ENCODE measurements at places on chromosomes 7 and 10. TPM values are rescaled to one million over a fixed set of nuclear protein-coding genes. Genes with fewer than 3 reads are reported as not detected.

MSMB gene
- not detected for total RNA-seq

GRCh38 chr7:22696541-22697228 lies 30.3 kb upstream of the IL6 start:
- no peak for DNase-seq

DNA sequence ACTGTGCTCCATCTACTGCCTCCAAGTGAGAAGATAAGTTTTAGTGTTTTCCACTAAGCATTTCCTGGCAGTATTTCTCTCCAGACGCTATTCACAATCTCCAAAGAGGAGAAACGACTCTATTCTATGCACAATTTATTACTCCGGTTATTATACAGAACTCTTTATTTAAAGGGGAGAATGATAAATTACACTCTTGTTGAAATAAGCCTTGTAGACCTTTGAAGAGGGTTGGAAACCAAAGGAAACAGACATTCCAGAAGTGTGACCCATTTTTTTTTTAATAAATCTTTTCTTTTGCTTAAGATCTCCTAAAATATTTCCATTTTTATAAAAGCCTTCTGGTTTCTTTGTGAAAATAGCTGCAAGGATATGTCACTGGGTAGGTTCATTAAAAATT lies 76.1 kb upstream of the HDAC9 start:
- no peak for DNase-seq

DNA sequence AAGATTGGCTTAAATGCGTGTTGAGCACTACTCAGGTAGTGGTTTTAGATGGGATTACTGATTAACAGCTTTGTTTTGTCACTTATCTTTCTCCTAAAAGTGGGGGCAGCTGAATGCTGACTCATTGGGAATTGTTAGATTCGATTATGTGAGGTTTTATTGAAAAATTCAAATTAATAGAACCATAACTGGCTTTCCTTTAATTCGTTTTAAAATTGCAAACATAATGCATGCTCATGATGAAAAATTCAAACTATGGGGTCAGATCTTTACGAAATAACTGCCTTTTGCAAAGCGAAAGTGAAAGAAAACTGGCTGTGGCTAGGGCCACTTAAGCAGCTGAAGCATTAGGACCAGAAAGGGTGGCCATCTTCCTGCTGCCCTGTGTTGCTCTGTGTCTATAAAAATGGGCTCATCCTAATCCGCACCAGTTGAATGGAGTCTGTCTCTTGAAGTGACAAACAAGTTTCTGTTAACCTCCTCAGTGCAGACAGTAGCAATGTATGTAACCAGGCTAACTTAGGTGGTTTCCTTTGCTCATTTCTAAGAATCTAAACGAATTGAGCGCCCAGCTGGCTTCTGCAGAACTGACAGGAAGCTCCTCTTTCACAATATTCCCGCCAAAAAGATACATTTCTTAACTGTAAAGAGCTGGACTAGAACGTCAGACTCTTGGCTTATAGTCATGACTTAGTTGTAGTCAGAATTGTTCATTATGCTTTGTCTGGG lies 27.8 kb downstream of the DENND10 start:
- DNase-seq = no peak

- DNase-seq = no peak
Measured at GRCh38 chr10:126065751-126066377, 169.5 kb downstream of the FANK1 start.

- no peak for DNase-seq
Measured at GRCh38 chr7:117143066-117143465, 179.8 kb downstream of the WNT2 start.

- DNase-seq = no peak
Measured at GRCh38 chr7:55034776-55035175, 16.0 kb downstream of the EGFR start.

MUC3A gene
- total RNA-seq = 0.09 TPM

CCDC146 gene
- total RNA-seq = 6.5 TPM

PNLIPRP1 gene
- total RNA-seq = not detected

DNA sequence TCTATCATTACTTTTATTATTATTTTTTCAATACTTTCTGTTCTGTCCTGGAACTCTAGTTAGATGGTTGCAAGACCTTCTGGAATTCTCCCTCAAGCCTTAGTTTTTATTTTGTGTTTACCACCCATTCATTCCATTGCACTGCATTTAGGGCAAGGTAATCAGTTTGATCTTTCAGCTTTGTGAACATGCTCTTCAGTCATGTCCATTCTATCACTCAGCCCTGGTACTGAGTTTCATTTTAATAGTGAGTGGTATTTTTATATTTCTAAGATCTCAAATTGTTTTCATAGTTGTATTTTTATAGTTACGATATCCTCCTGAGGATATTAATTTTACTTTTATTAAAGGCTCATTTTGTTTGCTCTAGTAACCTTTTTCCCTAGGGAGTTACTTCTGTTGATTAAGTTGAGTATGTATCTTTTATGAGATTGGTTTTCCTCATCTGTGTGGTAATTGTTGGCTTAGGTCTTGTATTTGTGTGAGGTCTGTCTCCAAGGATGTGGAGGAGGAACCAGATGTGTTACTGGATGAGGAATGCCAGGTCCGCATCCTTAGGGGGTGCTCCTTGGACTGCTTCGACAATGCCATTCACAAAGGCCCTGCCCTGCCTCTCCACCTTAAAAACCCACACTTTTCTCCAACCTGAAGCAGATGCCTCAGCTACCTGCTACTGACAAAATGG lies 46.7 kb upstream of the RAB18 start:
- no peak for DNase-seq

- no peak for DNase-seq
Measured at GRCh38 chr10:16717622-16718395, 99.4 kb downstream of the RSU1 start.

GRCh38 chr10:44724415-44725174 lies 186.5 kb upstream of the TMEM72 start:
- no peak for DNase-seq

DNA sequence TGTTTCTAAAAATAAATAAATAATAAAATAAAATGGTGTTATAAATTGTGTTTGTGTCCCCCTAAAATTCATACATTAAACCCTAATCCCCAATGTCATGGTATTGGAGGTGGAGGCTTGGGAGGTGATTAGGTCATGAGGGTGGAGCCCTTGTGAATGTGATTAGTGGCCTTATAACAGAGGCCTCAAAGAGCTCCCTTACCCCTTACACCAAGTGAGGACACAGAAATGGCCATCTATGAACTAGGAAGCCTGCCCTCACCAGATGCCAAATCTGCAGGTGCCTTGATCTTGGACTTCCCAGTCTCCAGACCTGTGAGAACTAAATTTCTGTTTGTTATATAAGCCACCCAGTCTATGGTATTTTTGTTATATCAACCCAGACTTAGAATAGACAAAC lies 738.7 kb downstream of the PARD3 start:
- no peak for DNase-seq

DNA sequence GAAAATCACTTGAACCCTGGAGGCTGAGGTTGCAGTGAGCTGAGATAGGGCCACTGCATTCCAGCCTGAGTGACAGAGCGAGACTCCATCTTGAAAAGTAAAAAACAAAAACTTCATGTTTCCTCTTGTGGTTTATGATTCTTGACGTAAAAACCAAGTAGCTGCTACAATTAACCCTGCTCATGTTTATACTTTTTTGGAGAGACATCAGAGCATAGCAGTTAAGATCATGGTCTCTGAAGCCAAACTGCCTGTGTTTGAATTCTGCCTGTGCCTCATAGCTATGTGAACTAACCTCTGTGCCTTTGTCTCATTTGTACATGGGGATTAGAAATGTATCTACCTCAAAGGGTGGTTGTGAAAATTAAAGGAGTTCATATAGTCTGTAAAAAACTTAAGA lies 27.2 kb downstream of the SUV39H2 start:
- no peak for DNase-seq

GRCh38 chr10:35523670-35524225 lies 81.4 kb upstream of the GJD4 start:
- no peak for DNase-seq

GRCh38 chr10:130421909-130422308 lies 285.7 kb downstream of the GLRX3 start:
- no peak for DNase-seq

- DNase-seq = no peak
Measured at GRCh38 chr7:141563956-141564623, 12.9 kb downstream of the AGK start.

DNA sequence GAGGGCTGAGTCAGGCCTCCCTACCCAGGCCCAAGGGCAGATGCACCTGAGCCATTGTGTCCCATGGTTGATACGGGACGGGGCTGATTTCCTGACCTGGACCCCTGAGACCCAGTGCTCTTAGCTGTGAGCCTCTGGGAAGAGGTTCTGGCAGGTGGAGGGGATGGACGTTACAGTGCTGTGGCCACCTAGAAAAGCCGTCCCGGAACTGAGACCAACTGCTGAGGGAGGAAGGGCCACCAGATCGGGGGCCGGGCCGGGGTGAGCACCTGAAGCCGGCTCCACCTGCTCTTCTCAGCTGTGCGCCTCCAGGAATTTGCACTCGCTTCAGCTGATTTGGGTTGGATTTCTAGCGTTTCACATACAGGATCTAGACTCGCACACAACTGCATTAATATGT lies 35.4 kb downstream of the CHST12 start:
- DNase-seq = no peak

GRCh38 chr10:96306516-96306915 lies 2.3 kb downstream of the DNTT start:
- no peak for DNase-seq

CALML3 gene
- not detected for total RNA-seq

- DNase-seq = no peak
Measured at GRCh38 chr7:117117172-117117571, 163.9 kb downstream of the ST7 start.

GRCh38 chr7:74655324-74655723 lies 2.2 kb upstream of the GTF2I start:
- no peak for DNase-seq

- no peak for DNase-seq
Measured at GRCh38 chr7:7742223-7742622, 23.8 kb upstream of the RPA3 start.

DNA sequence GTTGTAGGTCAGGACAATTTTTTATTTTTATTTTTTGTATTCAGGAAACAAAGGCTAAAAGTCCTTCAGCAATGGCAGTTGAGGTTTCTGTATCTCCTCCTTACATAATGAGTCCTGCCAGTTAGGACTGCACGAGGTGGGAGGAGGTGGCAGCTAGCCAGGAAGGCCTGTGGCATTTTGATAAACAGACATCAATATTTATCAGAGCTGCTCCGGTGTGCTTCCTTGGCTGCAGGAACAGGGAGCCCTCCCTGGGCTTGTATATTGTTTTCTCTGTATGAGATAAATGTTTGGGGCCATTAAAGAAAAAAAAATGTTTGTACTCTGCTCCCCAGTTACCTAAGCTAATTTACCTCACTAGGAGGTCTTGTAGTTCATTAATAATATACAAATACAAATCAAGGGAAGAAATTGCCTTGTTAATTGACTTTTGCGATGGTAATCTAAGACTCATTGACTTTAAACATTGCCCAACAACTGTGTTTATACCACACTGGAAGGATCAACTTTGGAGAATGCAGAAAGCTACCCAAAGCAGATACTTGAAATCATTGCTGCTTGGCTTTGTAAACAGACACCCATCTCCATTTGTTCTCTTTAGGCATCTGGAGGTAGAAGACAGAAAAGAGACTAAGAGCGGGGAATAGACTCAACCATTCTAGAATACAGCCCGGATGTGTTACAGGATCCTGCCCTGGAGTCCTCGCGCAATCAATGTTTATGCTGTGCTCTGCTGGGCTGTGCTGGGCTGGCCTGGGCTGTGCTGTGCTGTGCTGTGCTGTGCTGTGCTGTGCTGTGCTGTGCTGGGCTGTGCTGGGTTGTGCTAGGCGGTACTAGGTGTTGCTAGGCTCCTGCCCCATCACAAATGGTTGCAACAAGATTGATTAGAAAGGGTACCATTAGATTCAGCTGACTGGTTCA lies 36.5 kb upstream of the PDZD8 start:
- no peak for DNase-seq

SP8 gene
- not detected for total RNA-seq

DNA sequence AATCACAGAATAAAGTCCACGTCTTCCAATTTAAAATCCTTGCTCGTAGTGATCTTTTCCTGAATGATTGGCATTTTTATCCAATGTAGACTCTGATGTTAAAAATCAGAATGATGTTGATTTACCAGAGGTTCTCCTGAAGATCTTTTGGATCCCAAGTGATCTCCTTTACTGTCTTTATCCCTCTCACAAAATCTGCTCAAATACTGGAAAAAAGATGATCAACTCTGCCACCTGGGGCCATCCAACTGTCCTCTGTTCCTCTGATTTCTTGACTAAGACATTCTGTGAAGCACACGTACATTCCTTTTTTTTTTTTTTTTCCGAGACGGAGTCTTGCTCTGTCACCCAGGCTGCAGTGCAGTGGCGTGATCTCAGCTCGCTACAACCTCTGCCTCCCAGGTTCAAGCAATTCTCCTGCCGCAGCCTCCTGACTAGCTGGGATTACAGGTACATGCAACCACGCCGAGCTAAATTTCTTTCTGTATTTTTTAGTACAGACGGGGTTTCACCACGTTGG lies 18.0 kb upstream of the ADRB1 start:
- no peak for DNase-seq

- DNase-seq = no peak
Measured at GRCh38 chr7:157568106-157568769, 231.4 kb downstream of the DNAJB6 start.

PHF14 gene
- 29.1 TPM for total RNA-seq

GRCh38 chr7:73896454-73896853 lies 35.5 kb downstream of the TMEM270 start:
- DNase-seq = no peak

GRCh38 chr7:44884621-44885393 lies 523 bp downstream of the PURB start:
- no peak for DNase-seq

PON2 gene
- 66.5 TPM for total RNA-seq

- no peak for DNase-seq
Measured at GRCh38 chr10:117609796-117610170, 67.2 kb downstream of the EMX2 start.

TFPI2 gene
- 106 TPM for total RNA-seq

Measured in omental fat pad (tissue), 4 donors.